ENCODE measurements at places on chromosomes 5 and 9.
A peak's percentile ranks its signal among the peaks of the same experiment; 100 is the strongest.

GRCh38 chr9:120579139-120580050, 572 bp downstream of the CDK5RAP2 start:
- no peak for DNase-seq

GRCh38 chr9:77595426-77596095, 52.6 kb downstream of the GNA14 start:
- no peak for DNase-seq

DNA sequence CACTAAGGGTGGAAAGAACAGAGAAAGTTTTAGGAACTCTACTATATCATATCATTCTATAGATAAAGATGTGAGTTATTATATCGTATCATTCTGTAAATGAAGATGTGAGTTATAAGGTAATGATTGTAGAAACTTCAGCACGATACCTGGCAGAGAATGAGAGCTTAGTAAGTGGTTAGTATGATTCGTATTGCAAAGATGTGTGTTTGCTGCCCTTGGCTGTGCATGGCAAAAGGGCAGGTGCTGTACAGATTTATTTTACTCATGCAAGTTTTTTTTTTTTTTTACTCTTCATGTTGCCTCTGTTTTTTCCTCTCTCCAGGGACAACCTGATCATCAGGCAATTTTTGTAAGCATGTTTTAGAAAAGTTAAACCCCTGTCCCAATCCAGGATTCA, 83.3 kb downstream of the EGFLAM start:
- DNase-seq, result no peak

DNA sequence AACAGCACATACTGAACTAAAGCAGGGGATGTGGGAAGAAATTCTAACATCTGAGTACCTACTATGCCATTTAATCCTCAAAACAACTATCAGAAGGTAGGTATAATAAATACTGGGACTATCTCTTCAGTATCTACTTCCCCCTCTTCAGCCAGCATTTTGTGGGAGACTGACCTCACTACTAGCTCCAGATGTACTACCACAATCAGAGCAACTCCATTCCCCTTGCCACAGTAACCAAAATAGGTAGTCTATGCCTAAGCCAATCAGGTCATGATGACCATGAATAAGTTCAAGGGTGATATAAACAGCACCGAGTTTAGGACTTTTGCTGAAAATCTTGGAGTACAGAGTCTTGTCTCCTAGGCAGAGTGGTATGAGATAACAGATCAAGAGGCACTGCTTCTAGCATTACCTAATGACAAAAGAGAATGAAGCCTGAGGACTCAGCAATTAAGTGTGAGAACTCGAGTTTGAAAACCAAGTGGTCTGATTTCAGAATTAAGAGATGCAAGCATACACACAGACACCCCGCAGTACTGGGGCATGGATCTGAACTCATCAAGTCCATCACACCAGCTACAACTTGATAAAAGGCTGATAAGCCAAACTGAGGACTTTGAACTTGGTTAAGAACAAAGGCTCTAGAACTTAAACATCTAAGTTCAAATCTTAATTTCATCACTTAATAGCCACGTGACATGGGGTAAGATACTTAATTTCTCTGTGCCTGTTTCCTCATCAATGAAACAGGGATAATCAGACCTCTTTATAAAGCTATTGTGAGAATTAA, 9.7 kb downstream of the FNIP1 start:
- no peak for DNase-seq

DNA sequence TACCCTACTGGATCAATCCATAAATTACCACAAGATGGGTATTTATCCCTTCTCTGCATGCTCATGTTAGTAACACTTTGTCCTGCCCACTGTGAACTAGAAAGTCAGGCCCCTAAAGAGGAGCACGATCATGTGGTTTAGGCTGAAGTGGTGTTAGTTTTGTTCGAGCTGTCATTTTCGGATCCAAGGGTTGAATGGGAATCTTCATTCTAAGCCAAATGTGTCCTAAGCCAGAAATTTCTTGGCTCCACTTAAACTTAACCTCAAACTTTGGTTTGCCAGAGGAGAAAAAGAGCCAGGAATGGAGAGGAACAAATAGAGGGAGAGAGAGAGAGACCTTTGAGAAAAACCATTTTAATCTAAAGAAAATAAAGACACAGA, 837.7 kb upstream of the ZNF608 start:
- DNase-seq, result no peak

DNA sequence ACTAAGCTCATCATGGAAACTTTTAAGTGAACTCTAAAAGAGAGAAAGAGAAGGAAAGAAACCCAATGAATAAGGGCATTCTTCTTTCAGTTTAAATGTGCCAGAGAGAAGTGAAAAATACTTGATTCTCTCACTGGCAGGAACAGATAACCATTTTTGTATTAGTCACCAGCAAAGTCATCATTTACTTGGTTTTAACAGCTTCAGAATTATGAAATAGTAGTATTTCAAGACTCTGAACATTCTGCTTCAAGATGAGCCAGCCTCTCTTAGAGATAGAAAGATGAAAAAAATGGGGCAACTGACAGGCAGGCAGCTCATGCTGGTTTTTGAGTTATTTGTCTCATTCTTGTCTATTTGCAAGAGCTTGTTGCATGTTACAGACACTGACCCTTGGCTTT, 103.5 kb downstream of the GCNT1 start:
- DNase-seq, result no peak

DNA sequence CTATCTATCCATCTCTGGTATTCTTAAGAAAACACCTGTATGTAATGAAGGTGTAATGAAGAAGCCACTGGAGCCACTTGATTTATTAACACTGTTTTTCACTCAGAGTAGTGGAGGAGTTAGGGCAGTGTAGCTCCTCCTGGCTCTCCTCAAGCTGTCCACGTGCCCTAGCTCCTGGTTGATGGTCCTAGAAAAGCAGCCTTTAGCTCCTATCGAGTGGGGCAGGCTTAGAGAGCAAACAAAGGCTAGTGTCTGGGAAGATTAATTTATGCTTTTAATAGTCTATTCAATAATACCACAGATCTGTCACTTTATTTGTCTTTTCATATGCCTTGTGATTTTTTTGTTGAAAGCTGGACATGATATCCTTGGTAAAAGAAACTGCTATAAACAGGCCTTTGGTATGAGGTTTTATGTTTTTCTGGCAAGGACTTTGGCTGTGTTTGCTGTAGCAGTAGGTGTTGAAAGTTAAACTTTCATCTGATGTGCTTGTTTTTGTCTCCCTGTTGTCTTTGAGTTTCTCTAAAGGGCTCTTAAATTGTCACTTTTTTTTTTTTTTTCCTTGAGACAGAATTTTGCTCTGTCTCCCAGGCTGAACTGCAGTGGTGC, 141.1 kb downstream of the GCNT1 start:
- no peak for DNase-seq

- DNase-seq, result peak; percentile 92
These were observed at the start of gene PLK2 for GRCh38 chr5:58460002-58460731. Gene PLK2, minus strand, starts transcription at chr5:58460086. Its CDS starts 127 bp downstream, at chr5:58459959.

DNA sequence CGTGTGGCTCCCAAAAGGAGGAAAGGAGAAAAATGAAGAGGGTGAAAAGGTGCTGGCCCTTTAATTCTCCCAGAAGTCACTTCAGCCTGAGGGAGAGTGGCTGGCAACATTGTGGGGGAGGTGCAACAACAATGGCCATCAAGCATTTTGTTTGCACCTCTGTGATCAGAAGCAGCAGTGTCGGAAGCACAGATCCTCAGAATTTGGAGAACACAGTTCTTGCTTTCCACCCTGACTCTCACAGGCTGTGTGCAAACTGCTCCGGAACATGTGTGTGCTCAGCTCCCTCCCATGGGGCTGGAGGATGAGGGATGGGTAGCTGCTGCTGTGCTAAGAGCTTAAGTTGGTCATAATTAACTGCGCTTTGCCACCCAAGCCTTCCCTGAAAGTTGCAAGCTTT, 127.1 kb downstream of the DPYSL3 start:
- no peak for DNase-seq

DNA sequence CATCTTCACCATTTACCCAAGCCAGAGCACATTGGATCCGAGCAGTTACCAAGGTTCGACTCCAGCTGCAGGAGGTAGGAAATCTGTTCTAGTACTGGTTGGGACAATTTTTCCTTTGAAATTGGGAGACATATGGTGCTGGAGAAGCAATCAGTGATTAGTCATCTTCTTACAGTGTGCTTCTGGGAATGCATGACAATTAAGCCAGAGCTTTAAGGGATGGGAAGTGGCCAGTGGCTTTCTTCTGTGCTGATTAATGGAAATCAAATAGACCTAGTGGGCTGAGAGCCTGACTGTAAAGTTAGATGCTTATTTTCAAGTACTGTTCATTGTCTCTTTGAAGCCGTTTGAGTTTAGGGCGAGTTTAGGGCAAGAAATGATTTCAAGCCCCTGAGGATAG, 152.1 kb downstream of the UNC13B start:
- DNase-seq, result no peak

- no peak for DNase-seq
These were observed 133.0 kb downstream of the SNCAIP start for GRCh38 chr5:122445070-122445469.

DNA sequence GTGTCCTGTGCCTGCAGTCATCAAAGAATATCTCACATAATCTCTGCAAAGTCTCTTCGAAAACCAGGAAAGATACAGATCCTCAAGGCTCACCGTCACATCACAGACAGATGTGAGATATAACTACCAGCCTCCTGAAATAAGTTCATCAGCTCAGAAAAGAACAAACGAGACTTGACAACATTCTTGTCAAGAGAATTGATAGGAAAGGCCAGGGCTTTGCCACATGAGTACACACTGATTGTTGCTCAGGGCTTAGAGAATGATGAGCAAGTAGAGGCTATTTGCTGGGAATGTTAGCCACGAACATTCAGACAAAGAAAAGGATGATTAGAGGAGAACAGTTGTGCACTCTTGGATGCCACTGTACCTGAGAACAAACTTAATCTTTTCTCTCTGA, 535.1 kb downstream of the ELAVL2 start:
- DNase-seq, result no peak

GRCh38 chr5:27087747-27088146, 49.4 kb upstream of the CDH9 start:
- DNase-seq, result no peak

GRCh38 chr5:145934276-145934675, 2.1 kb upstream of the SH3RF2 start:
- DNase-seq, result no peak

DNA sequence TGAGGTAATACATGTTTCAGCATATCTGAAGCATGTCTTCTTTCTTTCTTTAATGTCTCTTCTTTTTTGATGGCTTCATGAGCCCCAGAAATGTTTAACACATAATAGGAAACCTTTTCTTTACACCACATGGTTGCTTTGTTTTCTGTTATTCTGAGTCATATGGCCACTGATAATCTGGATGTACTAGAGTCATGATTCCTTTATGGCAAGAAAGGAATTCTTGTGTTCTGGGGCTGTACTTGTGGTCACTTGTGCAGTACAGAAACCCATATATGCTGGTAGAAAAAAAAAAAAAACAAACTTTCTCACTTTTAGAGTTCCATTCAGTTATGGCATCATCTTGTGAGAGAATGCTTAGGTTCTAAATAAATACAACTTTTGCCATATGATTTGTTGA, 1669.3 kb upstream of the CDH9 start:
- DNase-seq, result no peak

GRCh38 chr5:157225469-157226422, 40.2 kb upstream of the CYFIP2 start:
- no peak for DNase-seq

GRCh38 chr5:56460681-56461191, 227.6 kb upstream of the ANKRD55 start:
- DNase-seq, result no peak

DNA sequence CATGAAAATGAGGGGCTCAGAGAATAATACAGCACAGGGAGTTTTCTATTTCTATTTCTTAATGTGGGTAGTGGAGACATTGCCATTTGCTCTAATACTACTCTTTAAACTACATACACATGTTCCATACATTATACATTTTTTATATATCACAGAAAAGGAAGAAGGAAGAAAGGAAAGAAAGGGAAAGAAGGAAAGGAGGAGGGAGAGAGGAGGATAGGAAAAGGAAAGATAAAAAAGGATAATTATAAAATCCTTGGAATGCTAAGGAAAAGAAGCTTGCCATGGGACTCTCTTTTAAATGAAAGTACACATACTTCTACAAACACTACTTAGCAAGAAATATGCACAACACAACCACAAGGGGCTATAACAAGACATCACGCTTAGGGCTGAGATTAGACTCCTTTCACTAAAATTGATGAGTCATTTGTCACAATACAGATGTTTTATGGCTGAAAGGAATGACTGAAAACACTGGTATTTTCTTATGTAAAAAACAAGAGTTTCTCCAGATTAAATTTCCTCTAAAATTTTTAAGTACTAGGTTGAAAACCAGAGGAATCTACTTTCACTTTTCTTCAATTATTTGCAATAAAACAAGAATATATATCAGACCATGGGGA, 219.8 kb downstream of the ARL15 start:
- no peak for DNase-seq

DNA sequence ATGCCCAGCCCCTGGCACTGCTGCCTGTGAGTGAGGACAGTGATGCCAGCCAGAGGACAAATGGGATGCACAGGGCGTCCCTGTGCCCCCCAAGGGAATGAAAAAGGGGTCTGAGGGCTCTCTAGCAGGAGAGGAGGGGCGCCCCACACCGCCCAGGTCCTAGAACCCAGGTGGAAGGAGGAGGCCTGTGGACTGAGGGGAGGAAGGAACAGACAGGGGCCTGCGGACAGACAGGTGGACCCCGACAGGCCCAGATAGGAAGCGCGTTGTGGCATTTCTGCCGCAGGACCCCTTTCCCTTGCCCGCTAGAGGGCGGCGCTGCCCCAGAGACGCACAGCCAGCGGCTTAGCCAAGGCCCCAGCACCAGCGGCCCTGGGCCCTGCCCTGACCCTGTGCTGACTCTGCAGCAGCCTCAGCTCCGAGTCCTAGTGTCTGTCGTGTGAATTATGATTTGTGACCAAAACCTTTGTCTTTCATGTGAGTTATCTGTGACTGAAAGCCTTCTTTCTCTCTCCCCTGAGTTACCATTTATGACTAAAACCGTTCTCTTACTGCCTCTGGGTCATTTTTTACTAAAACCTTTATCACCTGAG, 30.7 kb downstream of the TRIP13 start:
- DNase-seq, result peak; percentile 89

GRCh38 chr9:136971746-136972145, 5.6 kb upstream of the PTGDS start:
- no peak for DNase-seq

GRCh38 chr9:36436909-36437308, 36.8 kb upstream of the RNF38 start:
- DNase-seq, result no peak

- DNase-seq, result no peak
These were observed 115.5 kb upstream of the ABCA1 start for GRCh38 chr9:105043370-105043936.

DNA sequence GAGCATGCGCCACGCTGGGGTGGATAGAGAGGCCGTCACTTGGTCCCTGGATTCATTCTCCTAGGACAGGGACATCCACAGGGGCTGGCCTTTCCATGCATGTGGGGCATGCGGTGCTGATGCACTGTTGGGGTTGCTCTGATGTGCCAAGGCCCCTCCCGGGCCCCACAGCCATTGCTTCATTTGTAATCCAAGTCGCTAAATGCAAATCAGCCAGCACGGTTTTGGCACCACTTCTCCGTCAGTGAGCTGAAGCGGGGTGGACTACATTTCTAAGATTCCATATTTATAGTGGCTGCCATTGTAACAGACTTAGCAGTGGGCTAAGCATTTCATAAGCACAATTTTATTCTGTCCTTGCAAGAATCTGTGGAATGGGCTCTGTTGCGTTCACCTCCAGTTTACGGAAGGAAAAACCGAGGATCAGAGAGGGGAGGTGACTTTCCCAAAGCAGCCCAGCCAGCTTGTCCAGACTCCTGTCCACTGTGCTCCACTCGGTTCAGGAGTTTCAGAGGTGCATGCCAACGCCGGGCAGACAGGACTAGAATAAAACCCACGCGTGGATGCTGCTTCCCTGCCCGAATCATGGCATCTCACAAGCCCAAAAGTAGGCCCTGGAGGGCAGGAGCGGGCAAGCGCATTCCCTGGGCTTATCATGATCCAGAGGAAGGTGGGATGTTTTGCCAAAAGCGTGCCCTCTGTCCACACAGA, 102.6 kb upstream of the COL5A1 start:
- peak; percentile 35 for DNase-seq
